Activated CD4-positive, CD25-positive, alpha-beta regulatory T cell (primary cell): ENCODE measurements at places on chromosomes 16 and 17.

GRCh38 chr16:67028696-67029253 lies at the start of gene CBFB:
Gene CBFB, plus strand, starts transcription at chr16:67029149. Its CDS starts 259 bp downstream, at chr16:67029408.
- peak; percentile 82 for DNase-seq

GRCh38 chr16:71526111-71526631 lies at the start of gene CHST4:
Gene CHST4, plus strand, starts transcription at chr16:71526426. Its CDS starts 10,252 bp downstream, at chr16:71536678.
- DNase-seq, result no peak

- DNase-seq, result no peak
Measured at GRCh38 chr17:27353033-27353460, 59.1 kb downstream of the WSB1 start.

GRCh38 chr16:68366062-68366461 lies 55.2 kb downstream of the PRMT7 start:
- no peak for DNase-seq

DNA sequence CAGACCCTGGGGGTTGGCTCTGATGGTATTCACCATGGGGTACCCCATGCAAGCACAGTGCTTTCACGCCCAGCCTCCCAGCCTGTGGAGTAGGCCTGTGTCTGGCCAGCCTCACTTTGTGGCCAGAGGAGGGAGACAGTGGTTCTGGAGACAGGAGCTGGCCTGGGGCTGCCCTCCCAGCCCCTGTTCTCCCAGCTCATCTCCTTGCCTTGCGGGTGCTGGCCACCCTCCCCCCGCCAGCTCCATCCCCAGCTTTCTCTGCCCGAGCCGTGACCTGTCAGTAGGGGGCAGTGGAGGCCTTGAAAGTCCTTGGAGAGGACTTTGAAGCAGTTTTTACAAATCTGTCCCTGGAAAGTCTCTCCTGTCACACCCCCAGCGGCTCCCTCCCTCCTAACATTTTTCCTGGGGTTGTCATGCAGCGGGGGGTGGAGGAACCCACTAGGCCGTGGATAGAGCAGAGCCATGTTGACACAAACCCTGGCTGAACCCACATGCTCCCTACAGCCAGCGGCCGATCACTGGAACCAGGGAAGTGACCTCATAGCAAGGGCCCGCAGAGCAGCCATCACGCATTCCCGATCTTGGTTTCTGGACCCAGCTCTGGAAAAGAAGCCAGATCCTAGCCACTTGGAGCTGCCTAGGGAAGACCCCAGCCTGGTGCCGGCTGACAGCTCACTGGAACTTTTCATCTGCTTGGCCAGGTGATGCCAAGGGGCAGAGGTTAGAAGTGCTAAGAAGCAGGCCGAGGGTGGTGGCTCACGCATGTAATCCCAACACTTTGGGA lies 289.4 kb downstream of the SEC14L1 start:
- peak; percentile 87 for DNase-seq

DNA sequence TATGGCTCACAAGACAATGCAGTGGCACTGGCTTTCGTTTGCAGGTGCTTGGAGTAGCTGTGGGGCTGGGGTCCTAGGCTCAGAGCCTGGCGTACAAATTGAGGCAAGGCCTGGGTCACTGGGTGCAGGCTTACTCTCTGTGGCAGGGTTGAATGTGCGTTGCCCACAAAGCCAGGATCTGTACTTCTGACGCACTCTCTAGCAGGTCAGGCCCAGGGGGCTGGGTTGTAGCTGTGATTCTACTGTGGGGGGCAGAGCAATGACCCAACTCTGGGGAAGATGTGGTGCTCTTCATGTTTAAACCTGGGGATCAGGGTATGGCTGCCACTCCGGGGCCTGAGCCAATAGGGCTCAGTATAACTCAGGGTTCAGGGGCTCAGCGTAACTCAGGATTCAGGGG lies 6.4 kb upstream of the PRSS21 start:
- no peak for DNase-seq

- no peak for DNase-seq
Measured at GRCh38 chr17:76251478-76252039, 11.3 kb upstream of the RNF157 start.

DNA sequence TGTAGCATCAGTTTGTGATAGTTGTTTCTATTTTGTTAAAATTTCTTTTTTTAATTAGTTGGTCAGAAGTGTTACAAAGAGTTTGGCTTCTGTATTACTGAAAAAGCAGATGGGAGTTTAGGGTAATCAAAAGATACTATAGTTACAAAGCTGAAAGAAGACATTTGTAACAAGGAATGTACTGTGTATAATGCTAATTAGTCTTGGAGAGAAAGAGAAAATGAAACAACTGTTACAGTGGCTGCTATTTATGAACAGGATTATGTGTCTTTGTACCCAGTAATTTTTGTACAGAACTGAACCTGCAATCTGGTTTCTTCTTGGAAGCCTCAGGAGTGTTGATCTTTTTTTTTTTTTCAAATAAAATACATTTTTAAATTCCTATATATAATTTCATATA lies 14.3 kb downstream of the GDPD1 start:
- no peak for DNase-seq

DNA sequence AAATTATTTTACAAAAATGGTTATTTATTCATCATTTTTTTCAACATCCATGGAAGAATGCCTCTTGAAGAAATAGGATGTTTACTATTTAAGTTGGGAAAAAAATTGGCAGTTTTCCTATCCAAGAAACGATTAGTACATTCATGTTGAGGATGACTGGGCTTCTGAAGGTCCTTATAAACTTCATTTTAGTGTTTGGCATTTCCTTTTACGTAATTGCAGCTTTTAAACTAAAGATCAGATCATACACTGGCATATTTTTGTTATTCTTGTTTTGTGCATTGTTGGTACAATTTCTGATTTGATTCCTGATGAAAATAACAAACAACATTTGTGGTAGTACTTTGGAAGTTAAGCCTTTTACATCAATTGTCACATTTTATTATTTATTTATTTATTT lies 11.5 kb downstream of the KCNJ16 start:
- DNase-seq, result no peak

GRCh38 chr17:69055334-69055733 lies 5.4 kb downstream of the ABCA9 start:
- DNase-seq, result no peak

GRCh38 chr16:70715055-70715858 lies 29.4 kb upstream of the MTSS2 start:
- DNase-seq, result no peak

- DNase-seq, result no peak
Measured at GRCh38 chr16:89737341-89738071, 16.2 kb downstream of the ZNF276 start.

DNA sequence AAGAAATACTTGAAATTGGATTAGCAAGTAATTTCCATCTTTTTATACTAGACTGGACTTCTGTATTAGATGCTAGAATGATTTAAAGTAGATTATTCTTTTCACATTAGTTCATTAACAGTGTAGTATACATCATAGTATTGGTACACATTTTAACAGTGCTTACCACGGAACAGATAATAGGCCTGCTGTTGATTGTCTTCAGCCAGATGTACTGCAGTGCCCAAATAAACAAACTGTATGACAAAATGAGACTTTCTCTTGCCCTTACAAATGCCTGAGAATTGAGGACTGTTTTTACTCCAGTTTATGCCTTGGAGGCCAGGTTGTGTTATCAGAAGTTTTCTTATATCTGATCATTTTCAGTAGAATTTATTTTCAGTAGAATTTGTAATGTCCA lies 631 bp downstream of the EVI2A start:
- DNase-seq, result no peak

GRCh38 chr16:425740-426114 lies 278 bp downstream of the RAB11FIP3 start:
- no peak for DNase-seq

- DNase-seq, result no peak
Measured at GRCh38 chr16:85990861-85991301, 91.9 kb downstream of the IRF8 start.

DNA sequence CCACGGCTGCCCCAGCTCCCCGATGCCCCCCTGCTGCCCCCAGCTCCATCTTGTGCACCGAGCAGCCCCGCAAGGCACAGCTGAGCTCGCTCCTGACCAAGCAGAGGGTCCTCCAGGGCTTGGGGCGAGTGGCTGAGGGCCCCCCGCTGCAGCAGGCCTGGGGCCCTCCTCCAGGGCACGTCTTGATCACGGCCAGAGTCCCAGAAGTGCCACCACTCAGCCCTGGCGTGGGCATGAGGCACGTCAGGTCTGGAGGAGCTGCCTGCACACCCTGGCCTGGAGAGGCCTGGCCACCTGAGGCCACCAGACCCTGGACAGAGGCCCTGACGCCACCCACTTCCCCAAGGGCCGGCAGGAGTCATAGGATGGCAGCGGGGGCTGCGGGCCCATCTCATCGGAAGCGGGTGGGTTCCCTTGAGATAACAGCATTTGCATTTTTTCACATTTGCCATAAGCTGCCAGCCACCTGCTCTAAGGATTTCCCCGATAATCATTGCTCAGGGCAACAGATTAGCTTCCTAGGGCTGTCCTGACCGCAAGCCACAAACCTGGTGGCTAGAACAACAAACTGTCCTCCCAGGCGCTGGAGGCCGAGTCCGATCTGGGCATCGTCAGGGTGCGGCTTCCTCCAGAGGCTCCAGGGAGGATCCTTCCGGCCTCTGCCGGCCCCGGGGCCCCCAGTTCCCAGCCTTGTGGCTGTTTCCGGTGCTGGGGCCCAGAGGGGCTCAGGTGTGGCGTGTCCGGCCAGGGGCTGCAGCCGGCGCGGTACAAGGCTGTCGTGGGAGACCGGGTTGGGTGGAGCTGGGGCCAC lies 23.9 kb upstream of the C1QTNF8 start:
- no peak for DNase-seq

- no peak for DNase-seq
Measured at GRCh38 chr16:71706046-71706445, 18.5 kb downstream of the PHLPP2 start.

GRCh38 chr16:50603206-50604064 lies 55.2 kb downstream of the NKD1 start:
- no peak for DNase-seq

DNA sequence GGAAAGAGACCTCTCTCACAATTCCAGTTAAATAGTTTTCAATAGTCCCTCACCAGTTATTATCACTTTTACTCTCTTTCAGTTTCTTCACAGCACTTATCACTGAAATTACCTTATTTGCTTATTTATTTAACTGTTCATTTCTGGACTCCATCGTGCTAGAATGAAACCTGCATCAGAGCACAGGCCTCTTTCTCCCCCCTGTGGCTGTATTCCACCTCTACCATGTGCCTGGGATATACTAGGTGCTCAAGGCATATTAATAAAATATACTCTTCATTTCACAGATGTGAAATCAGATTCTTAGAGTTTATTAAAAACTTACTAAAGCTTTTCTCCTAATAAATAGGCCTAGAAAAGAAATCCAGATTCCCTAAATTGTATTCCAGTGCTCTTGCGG lies 308.9 kb upstream of the MON1B start:
- DNase-seq, result no peak

GRCh38 chr16:77962689-77963088 lies 59.7 kb upstream of the CLEC3A start:
- DNase-seq, result no peak

DNA sequence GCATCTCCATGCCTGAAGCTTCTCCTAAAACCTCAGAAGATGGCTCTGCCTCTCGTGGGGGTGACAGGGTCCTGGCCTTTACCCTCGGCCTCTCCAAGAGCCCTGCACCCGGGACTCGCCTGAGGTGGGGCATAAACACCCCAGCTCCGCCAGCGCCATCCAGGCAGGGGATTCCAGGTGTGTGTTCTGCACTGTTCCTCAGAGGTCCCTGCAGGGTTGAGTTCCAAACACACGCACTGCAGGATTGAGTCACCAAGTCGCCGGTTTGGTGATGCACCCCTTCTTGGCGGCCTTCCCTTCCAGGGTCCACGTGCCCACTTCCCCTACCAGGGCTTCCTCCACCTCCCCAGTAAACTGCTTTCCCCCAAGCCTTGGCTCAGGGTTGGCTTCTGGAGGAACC lies 40.0 kb upstream of the RBFOX3 start:
- no peak for DNase-seq

DNA sequence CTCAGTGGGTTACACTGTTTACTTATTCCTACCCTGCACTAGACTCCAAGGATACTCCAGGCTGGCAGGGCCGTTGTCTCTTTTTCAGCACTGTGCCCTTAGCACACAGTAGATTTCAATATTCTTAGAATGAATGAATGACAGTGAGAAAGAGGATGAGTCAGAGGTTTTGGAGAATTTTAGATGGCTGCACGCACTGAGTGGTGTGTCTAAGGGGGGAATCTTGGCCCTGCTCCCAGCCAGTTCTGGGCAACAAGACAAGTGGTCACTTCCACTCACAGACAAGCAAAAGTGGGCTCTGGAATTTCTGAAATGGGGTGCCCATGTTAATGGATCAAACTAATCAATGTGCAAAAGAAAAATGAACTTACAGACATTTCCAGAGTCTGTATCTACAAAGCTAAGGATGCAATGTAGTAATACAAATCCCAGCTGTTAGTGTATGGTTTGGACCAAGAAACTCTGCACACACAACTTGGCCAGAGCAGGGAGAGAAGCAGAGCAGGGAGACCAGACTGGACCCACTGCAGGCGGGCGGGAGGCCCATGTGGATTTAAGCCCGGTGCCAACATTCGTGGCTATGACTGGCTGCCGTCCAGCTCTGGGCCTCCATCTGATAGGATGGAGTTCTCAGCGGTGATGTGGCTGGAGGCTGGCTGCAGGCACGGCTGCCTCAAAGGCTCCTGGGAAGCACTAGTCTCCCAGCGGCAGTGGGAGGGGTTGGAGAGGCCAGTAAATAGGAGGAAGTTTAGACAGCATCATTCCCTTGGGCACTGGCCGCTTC lies 95.6 kb upstream of the CDYL2 start:
- no peak for DNase-seq

GRCh38 chr17:76478730-76479514 lies 11.5 kb downstream of the AANAT start:
- DNase-seq, result no peak

DNA sequence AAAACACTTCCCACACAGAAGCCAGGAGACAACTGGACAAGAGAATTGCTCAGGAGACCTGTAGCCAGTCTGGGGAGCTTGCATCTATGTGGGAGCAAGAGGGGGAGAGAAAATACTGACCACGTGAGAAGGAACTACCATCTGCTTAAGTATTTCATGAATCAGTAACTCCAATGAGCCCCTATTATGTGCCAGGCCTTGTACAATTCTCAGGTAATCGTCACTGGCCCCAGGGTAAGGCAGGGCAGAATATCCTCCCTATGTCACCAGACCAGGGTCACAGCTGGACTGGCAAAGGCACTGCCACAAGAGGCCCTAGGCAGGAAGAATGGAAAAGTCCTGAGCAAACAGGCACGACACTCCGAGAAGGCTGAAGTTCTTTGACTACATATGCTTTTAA lies 25.9 kb downstream of the USP7 start:
- no peak for DNase-seq

DNA sequence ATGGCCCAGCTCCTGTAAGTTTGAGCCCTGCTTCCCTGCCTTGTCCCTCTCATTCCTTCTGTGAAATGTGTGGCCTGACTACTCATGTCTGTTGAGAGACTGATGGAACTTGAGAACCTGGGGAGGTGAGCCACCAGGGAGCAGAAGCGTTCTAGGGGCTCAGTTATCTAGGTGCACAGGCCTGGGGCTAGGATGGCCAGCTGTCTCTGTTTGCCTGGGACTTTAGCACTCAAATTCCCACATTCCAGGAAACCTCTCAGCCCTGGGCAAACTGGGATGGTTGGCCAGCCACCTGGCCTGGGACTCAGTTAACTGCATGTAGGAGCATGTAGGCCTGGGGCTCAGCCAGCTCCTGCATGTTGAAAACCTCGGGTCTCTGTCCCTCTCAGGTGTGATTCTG lies 9.3 kb upstream of the EPN3 start:
- no peak for DNase-seq
